ENCODE measurements at places on chromosomes 16 and 17.

DNA sequence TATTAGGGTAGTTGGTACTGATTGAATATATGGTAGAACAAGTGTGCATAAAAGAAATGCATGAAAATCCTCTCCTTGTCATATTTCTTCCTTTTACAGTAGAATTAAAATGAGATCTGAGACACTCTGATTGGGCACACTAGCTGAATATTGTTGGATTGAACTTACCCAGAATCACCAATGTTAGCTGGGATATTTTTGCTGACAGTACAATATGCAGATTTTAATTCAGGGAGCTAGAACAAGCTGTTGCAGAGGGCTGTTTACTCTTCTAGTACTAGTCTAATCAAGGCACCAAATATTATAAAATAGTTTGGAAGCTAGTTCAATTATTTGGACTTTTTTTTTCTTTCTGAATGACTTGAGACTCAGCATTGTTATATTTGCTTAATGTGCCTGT, 4.6 kb downstream of the TANC2 start:
- DNase-seq: no peak

GRCh38 chr17:18981335-18981641, 23.3 kb downstream of the FAM83G start:
- DNase-seq: no peak

DNA sequence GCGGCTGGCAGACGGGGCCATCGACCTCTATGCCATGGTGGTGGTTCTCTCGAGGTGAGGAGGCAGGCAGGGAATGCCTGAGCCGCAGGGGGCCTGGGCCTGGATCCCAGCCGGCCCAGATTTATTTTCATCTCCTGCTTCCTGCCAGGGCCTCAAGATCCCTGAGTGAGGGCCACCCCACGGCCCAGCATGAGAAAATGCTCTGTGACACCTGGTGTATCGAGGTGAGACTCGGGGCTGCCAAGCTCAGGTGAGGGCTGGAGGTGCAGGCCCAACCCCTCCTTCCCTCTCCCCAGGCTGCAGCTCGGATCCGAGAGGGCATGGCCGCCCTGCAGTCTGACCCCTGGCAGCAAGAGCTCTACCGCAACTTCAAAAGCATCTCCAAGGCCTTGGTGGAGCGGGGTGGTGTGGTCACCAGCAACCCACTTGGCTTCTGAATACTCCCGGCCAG, 4.9 kb downstream of the ACADVL start:
- DNase-seq: no peak

DNA sequence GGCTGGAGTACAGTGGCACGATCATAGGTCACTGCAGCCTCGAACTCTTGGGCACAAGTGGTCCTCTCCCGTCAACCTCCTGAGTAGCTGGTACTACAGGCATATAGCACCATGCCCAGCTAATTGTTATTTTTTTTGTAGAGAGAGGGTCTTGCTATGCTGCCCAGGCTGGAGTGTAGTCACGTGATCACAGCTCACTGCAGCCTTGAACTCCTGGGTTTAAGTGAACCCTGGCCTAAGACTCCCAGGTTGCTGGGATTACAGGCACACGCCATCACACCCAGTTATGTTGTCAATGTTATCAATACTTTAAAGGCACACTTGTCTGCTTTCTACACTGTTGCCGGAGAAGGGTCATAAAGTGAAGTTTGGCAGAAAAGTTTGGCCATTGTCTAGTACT, 22.0 kb upstream of the LASP1NB start:
- no peak for DNase-seq

- no peak for DNase-seq
Observed at GRCh38 chr16:66891797-66892196, 11.5 kb downstream of the PDP2 start.

GRCh38 chr17:82385559-82386254, 14.1 kb downstream of the UTS2R start:
- DNase-seq: no peak

DNA sequence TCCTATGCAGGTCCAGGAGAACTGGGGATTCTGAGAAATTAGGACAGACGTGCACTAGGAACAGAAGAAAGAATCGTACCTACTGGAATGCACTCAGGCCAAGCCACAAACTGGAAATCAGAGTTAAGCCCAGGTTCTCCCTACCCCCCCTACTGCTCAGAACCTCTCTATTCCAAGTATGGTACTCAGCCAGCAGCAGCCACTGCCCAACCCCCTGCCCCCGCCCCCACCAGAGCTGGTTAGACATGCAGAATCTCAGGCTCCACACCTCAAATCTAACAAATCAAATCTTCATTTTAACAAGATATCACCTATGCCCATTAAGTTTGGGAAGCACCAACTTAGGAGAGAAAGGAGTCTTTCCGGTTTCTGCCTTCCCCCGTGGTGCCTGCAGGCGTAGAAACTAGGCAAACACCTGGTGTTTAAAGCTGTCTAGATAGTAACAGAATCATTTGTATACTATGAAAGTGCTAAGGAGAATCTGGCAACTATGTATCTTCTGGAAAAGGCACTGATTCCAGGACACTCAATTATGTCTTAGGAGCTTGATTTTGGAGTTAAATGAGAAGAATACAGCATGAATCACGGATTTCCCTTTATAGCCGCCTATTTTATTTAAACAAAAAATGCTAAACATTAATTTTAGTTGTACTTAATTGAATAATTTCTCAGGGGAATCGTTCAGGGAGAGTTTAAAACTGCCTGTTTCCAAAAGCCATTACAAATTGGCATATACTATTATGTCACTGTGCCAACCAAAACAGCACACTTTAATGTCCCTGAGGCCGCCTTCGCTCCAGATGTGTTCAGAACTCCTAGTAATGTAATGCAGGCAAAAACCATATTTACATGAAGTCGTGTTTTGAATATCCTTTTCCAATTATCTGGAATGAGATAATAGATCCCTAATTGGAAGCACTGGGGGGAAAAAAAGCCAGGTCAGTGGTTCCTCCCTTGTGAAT, 166.5 kb downstream of the STX8 start:
- DNase-seq: no peak

GRCh38 chr17:82978765-82979349, 100.6 kb upstream of the METRNL start:
- DNase-seq: no peak

GRCh38 chr16:23784811-23785447, 30.1 kb downstream of the CHP2 start:
- DNase-seq: no peak

- DNase-seq: no peak
Observed at GRCh38 chr17:7843536-7844291, 9.7 kb downstream of the KDM6B start.

- DNase-seq: no peak
Observed at GRCh38 chr17:19533718-19534561, at the start of gene SLC47A1. Gene SLC47A1 (plus strand): TSS chr17:19533854. CDS start chr17:19533940, 86 bp downstream.

- DNase-seq: no peak
Observed at GRCh38 chr16:30574678-30575077, 3.2 kb upstream of the ZNF688 start.

GRCh38 chr16:81861915-81862314, 82.8 kb downstream of the PLCG2 start:
- DNase-seq: no peak

DNA sequence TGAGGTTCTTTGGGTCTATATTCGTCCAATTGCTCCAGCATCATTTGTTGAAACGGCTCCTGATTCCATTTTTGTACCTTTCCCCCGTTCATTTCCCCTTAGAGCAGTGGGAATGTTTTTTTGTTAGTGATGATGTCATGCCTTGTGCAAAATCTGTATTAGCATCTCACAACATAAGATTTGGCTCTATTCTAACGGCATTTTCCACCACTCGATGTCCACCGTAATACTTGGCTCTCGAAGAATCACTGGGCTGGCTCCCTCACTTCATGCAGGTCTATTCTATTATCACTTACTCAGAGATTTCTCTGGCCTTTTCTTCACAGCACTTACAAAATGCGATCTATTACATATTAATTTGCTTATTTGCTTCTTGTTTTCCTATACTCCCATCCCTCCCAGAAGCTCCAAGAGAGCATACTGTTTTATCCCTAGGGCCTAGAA, 571 bp upstream of the NME1 start:
- DNase-seq: no peak

DNA sequence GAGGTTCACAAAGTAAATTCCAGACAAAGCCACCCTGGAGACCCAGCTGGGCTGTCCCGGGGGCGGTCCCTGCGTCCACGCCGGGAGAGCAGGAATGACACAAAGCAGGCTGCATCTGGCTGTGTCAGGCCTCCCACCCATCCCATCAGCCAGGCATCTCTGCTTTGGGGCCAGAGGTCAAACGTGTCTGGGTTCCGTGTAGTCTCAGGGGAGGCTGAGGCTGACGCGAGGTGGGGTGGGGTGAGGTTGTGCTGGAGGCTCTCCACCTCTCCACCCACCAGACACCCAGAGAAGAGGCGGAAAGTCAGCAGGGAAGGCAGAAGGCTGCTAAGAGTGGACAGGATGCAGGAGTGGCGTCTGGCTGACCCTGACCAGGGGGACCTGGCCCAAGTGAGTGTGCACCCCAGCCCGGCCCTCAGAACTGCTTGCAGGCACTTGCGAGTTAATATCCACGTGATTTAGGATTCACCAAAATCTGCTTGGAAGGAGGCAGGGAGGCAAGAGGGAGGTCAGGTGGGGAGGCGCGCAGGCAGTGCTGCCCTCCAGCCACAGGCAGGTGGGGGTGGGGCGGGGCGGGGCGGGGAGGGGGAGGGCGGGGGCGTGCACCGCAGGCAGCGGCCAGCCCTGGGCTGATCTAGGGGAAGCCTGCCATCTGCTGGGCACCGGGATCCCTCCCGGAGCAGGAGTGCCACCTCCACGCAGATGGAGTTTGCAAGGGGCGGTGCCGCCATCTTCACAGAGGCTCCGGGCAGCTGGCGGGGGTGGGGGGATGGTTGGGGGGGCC, 44.3 kb downstream of the TBC1D16 start:
- no peak for DNase-seq

- no peak for DNase-seq
Observed at GRCh38 chr17:45312477-45313420, 4.1 kb downstream of the MAP3K14 start.

GRCh38 chr17:28127196-28127595, 84.7 kb downstream of the NLK start:
- no peak for DNase-seq

DNA sequence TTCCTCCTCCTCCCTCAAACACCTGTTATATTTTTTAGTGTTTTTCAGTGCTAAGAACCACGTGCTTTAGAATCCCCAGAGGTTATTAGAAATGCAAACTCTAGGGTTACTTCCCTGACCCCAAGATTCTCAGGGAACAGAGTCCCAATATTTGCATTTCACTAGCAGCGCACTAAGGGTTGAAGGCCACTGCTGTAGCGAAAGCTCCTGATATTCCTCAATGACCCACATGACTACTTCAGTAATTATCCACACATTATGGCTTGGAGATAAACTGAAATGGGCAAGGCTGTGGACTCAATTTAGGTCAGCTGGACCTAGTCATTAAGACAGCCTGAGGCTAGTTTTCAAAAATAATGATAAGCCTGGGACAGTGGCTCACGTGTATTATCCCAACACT, 78.5 kb upstream of the BCAR1 start:
- no peak for DNase-seq

DNA sequence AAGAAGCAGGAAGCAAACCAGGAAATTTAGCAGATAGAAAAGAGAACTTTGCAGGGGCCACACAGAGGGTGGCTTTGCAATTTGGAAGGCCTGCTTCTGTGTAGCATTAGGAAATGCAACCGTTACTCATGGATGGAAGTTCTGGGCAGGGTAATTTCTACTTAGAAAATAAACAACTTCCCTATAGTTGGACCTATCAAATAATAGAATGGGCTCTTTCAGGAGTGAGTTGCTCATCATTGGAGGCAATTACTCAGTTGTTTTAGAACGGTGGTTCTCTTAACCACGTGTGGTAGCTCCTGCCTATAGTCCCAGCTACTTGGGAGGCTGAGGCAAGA, 25.8 kb upstream of the HS3ST2 start:
- no peak for DNase-seq

DNA sequence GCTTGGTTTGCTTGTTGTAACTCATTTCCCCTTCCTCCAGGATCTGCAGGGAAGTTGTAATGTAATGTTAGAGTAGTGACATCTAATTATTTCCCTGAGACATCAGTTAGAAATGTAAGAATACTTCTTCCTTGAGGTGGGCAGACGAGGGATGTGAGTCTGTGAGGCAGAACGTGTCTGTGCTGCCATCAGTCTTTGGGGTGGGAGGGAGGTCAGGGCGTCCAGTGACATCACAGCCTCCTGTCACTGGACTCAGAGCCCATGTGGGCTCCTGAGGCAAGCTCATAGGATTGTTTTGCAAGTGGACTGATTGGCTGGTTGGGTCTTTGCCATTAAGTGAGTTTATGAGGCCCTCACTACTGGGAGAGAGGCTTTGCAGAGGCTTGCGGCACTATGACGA, 188.8 kb downstream of the CCDC182 start:
- DNase-seq: no peak

- DNase-seq: no peak
Observed at GRCh38 chr17:8965394-8966168, at the start of gene PIK3R5. Gene PIK3R5 (minus strand): TSS chr17:8965707. CDS start chr17:8911494, 54,213 bp downstream.

GRCh38 chr17:37239690-37240334, 136.0 kb upstream of the C17orf78 start:
- peak; percentile 22 for DNase-seq

GRCh38 chr16:12173121-12173520, 196.6 kb downstream of the SNX29 start:
- no peak for DNase-seq

- no peak for DNase-seq
Observed at GRCh38 chr17:1521086-1521640, 4.8 kb upstream of the INPP5K start.

- no peak for DNase-seq
Observed at GRCh38 chr16:56320056-56320455, 105.3 kb downstream of the AMFR start.

- no peak for DNase-seq
Observed at GRCh38 chr16:66537236-66537635, 12.7 kb downstream of the TK2 start.

GRCh38 chr16:12874186-12874585, 27.2 kb upstream of the SHISA9 start:
- DNase-seq: no peak

GRCh38 chr17:78134899-78135385, 4.4 kb downstream of the TMC8 start:
- DNase-seq: no peak

DNA sequence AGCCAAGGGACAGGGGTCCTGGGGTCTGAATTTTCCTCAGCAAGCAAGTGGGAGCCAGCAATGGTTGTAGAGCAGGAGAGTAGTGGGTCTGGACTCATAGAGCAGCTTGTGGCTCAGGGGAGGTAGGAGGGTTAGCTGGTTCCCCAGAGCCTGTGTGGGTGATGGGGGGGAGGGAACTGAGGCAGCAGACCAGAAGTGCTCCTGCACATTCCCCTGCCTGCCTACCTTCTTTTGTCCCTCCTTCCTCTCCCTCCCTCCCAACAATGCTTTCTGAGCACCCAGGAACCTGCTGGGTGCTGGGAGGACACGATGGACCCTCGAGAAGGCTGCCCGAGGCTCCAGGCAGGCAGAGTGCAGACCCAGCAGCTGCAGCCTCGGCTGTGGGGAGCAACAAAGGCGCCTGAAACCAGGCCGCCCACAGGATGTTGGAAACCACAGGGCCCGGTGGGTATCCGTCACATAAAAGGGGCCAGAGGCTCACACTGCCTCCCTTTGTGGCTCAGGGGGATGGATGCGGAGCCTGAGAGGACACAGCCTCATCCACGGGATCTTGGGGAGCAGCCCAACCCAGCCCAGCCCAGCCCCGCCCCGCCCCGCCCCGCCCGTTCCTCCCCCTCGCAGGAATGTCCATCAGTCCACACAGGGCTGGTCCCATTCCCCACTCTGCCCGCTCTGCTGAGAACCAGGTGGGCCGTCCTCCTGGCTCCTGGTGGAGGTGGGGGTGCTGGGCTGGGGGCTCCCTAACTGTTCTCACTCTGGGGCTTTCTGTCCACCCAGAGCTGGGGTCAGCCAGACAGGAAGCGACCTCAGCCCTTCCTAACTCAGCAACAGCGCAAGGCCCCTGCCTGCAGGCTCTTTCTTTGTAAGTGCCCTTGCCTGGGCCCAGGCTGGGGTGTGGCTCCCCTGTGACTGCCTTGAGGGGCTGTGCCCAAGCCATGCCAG, 1.7 kb upstream of the NLRC3 start:
- no peak for DNase-seq
